ENCODE measurements at places on chromosomes 7 and 10.
A peak's percentile ranks its signal among the peaks of the same experiment; 100 is the strongest.

GRCh38 chr7:739983-740942 lies 13.2 kb upstream of the PRKAR1B start:
- DNase-seq = no peak

GRCh38 chr10:104069613-104070012 lies 16.1 kb downstream of the COL17A1 start:
- DNase-seq = no peak

DNA sequence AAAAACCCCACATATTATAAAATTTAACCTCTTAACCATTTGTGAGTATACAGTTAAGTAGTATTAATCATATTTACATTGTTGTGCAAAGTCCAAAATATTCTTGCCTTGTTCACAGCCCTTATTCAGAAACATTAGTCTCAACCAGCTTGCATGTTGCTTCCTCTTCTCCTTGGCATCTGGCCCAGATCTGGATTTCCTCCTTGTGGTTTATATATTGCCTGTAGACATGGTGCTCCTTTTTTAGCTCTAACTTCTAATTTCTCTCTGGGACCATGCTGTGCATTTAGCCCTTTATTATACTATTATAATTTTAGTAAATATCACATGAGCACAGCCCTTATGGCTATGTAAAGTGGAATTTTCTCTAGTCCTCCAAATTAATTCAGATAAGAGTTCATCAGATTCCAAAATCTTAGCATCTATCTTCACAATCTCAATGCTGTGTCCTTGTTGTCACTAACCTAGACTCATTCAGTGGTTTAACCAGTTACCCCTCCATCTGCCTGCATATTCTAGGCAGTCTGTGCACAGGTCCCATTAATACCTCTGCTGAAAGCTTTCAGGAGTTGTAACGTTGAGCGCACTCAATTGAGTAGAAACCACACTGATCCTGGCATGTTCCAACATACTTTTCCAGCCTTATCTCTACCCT lies 7.9 kb downstream of the CPED1 start:
- DNase-seq = peak; percentile 85

DNA sequence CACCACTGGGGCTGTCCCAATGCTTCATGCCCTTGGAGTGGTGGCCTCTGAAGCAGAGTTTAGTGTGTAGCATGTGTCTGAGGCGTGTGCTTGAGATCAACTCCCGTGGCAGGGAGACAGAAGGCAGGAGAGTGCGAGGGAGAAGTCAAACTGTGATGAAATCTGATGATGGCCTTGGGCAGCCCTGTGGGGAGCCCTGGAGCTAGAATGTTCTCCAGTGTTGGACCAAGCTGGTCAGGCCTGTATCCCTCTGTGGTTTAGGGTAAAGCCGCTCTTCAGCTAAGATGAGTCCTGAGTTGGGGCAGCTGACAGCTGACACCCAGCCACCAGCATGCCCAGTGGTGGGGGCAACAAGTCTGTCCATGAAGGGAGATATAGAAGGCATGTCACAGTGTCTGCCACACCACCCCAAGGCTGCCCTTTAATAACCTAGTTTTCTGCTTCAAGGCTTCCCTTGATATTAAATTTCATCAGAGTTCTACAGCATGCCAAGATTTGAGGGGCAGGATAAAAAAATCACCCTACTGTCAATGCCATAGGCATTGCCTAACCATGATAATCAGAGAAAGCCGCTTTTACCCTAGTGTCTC lies 170.5 kb upstream of the SVIL start:
- no peak for DNase-seq

DNA sequence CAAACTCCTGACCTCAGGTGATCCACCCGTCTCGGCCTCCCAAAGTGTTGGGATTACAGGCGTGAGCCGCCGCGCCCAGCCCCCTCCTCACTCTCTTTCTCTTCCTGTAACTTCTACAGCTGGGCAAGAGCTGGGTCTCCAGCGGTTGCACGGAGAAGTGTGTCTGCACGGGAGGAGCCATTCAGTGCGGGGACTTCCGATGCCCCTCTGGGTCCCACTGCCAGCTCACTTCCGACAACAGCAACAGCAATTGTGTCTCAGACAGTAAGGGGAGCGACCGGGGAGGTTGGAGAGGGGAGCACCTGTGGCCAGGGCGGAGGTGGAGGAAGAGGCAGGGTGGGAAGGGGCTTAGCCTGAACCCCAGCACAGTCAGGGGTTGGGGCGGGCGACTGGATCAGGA lies 41.4 kb downstream of the EPHB4 start:
- DNase-seq = no peak

- no peak for DNase-seq
These were observed 69.1 kb upstream of the FAM20C start for GRCh38 chr7:123237-123636.

DNA sequence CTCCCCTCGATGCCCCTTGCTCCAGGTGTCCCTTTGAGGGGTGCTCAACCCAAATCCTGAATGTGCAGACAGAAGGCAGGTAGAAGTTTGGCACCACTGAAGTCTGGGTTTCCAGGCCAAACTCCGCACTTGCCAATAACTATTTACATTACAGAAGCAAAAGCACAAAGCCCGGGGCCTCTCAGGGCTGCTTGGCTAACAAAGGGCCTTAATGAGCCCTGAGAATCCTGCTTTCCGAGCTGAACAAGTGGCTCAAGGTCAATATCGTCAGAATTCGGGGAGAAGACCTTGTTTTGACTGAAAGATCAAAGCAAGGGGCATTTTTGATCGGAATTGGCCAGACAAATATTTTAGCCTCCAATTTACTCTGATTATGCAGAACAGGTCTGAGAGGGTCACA lies 189.9 kb downstream of the HERPUD2 start:
- no peak for DNase-seq

DNA sequence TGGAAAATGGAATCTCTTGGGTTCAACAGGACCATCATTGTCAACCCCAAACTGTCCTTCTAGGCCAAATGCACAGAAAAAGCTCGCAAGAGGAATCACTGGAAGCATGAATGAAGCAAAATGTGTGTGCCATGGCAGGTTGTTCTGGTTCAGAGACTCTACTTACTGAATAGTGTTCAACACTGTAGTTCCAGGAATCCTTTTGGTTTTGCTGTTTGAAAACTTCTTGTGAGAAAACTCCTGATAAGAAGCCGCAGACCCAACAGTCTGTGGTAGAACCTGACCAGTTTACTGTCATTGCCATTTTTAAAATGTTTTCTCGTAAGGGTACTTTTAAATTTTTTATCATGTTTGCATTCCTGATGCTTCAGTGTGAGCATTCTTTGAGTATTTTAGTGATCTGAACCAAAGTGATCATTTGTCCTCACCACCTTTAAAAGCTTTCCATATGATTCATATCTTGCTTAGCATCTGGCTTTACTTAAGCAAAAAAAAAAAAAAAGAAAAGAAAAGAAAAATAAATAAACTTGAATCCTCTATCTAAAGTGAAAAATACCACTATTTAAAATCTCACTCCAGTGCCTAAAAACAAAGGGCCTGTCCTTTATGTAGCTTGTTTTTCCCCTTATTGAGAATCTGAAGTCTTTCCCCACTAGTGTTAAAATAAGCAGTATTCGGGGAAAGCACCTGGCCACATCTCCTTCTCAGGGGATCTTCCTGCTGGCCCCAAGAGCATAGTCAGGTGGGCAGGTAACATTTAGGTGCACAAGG lies 92.4 kb downstream of the WNT2 start:
- no peak for DNase-seq

DNA sequence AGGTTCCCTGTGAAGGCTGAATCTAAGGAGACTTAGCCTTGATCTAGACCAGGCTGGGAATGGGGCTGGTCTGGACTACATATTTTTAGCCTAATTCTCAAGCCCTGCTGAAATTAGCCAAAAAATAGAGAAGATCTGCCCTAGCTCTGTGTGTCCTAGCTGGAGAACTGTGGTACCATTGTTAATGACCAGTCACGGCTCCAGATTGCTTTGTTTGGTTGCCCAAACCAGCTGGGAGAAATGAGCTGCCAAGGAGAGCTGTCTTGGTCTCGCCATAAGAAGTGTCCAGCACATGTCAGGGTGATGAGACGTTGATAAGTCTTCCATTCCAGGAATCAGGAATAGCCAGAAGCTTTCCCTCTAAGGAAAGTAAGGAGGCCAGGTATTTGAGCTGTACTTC lies 20.7 kb downstream of the GBX1 start:
- DNase-seq = no peak

DNA sequence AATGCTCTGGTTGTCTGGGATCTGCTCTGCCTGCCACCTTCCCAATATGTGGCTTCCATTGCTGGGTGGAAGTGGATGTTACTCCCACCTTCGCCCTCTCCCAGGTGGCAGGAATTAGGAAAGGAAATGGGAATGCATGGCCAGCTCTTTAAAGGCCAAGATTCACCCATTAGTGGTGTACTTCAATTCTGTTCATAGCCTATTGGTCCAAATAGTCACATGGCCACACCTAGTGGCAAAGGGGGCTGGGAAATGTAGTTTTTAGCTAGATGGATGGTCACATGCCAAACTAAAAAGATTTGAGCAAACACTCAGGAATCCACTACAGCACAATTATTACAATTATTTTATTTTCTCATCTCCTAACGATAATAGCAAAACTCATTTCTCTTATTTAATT lies 135.1 kb downstream of the NPY start:
- peak; percentile 15 for DNase-seq

GRCh38 chr7:85186083-85186520 lies 754 bp downstream of the SEMA3D start:
- no peak for DNase-seq

DNA sequence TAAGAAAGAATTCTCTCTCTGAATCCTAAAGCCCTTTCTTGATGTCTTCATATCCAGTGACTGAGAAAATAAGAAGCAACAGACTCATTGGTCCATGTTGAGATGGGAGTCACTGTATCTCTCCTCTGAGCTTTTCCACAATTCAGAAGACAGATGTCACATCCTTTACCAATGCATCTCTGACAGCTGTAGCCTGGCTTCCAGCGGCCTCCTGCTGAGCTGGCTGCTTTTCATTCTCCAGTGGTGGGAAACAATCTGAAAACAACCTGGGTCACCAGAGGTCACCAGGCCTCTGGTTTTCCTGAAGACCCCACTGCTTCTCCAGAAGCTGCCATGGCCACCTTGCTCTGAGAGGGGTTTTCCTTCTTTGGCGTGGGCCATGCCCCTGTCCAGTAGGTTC lies 18.3 kb upstream of the RPA3 start:
- DNase-seq = no peak

DNA sequence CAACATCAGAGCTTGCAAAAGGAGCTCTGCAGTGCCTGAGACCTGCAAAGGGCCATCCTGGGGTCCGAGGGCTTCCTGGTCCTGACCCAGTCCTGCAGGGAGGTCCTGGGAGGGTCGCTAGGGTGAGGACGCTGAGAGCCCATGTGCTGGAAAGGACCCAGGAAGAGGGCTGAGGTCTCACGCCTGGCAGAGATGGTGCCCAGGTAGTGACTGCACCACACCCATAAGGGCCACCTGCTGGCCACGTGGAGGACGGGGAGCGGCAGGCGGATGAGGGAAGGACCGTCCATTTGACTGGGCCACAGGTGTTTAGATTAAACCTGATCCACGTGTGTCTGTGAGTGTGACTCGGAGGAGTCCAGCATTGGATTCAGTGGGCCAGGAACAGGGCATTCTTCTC lies 392.8 kb downstream of the DNAJB6 start:
- peak; percentile 12 for DNase-seq

DNA sequence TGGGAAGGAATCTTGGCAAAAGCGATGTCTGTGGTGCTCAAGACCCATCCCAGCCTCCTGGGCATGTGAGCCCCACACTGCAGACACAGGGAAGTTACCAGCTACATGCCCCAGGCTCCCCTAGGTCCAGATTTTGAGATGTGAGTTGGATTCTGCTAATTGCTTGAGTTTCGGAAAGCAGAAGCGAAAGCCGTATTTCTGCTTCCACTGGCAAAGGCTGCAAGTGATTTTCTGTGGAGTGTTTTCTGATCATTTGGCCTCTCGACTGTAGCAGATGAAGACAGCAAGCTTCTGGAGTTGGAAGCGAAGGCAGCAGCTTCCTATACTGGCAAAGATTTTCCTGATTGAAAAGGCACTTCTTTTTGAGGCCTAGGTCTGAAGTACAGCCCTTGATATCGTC lies 29.6 kb downstream of the ANKRD16 start:
- no peak for DNase-seq

GRCh38 chr7:25034136-25034535 lies 54.2 kb upstream of the OSBPL3 start:
- DNase-seq = no peak

GRCh38 chr10:103550229-103550628 lies 56.7 kb downstream of the NEURL1 start:
- DNase-seq = no peak

- DNase-seq = no peak
These were observed 8.3 kb downstream of the GALNT17 start for GRCh38 chr7:71140264-71140663.

- DNase-seq = no peak
These were observed 115.4 kb downstream of the NT5C2 start for GRCh38 chr10:103077491-103078308.

- no peak for DNase-seq
These were observed 105.5 kb upstream of the AKR1E2 start for GRCh38 chr10:4720463-4720862.

DNA sequence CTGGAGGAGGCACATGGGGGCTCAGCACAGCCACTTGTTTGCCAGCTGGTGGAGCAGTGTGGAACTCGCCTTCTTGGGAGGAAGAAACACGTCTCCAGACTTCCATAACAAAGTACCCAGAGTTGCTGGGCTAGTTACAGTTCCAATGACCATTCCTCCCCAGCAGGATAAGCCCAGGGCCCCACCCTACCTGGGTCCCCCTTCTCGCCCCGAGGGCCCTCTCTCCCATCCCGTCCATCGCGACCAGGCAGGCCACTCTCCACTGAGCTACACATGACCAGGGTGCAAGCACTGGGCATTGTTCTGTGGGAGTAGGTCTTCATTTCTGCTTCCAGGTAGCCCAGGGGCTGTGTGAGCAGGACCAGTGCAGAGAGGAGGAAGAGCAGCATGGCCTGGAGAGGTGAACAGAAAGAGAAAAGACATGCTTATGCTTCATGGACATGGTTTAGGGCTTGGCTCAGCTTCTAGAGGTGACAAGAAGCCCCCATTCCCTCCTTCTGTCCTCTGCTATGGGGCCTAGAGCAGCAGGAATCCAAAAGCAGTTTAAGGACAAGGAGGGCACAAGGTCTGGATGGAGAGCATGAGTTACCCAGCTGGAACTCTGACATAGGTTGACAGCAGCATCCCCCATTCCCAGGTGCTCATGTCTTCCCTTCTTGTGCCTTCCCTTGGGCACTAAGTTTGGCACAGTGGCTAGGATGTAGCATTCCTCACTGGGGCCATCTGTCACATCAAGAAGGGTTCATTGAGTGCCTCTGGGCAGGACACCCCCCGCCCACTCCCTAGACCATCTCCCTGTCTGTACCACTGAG lies 2.4 kb downstream of the SFTPD start:
- DNase-seq = no peak
